Activated T-cell treated with anti-CD3 and anti-CD28 coated beads for 4 hours (primary cell): ENCODE measurements at places on chromosomes 4 and X.

- peak; percentile 7 for DNase-seq
These were observed 650.2 kb upstream of the DIPK2B start for GRCh38 chrX:45850775-45851433.

- no peak for DNase-seq
These were observed 1794.0 kb upstream of the PCDH7 start for GRCh38 chr4:28926156-28926555.

GRCh38 chrX:38379088-38379487 is 26.7 kb downstream of the OTC start:
- no peak for DNase-seq

DNA sequence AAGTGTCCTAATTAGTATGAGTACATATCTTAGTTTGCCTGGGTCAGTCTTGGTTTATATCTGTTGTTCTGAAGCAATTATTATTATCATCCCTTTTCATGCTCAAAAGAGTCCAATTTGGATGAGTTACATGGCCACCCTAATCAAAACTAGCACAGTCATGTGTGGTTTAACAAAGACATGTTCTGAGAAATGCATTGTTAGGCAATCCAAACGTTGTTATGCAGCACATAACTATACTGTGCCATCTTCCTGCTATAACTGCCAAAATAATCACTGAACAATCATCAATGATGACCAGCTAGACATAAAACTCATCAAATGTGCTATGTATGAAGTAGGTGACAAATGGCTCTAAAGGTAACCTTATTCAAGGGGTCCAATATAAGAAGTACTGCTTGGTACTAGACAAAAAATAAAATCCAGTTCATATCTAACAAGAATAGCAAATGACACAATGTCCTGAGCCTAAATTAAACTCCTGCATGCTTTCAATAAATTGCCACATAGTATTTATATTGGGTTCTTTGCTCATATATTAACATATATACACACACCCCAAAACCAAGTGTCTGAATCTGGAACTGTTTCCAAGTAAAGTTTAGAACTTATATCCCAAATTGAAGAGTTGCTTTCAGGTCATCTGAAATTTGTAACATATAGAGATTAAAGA is 41.9 kb downstream of the CNOT6L start:
- DNase-seq, result no peak

DNA sequence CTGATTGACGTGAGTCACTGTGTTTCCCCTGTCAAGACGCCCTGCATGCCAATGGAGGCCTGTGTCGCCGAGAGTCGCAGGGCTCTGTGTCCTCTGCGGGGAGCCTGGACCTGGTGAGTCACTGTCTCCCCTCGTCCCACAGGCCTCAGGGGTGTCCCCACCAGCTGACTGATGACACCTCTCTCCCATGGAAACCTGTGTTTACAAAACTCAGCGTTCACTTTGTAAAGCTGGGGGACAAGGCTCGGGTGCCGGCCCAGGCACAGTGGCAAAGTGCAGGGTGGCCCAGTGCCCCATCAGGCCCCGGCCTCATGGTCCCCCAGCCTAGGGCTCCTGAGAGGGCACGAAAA is 21.2 kb upstream of the HGFAC start:
- no peak for DNase-seq

- DNase-seq, result no peak
These were observed 122.6 kb upstream of the PLAC1 start for GRCh38 chrX:134780908-134781307.

- DNase-seq, result no peak
These were observed 17.1 kb downstream of the GAK start for GRCh38 chr4:915041-915474.

GRCh38 chr4:38119668-38120385 is 159.6 kb downstream of the PTTG2 start:
- no peak for DNase-seq

DNA sequence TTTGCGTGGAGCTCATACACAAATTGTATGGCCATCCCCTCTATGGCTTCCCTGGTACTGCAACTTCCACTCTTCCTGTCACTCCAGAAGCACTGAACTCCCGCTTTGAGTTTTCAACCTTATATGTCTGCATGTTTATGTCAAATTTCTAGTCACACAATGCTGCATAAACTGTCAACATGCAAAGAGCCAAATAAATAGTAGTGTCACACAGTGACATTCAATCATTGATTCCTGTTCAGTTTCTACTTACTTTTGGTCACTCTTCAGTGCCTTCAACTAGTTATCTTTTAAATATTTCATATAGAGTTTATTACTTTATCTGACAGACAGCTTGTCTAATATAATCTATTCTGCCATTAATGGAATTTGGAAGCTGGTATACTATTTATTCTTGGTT is 149.3 kb downstream of the SPANXN1 start:
- DNase-seq, result no peak

DNA sequence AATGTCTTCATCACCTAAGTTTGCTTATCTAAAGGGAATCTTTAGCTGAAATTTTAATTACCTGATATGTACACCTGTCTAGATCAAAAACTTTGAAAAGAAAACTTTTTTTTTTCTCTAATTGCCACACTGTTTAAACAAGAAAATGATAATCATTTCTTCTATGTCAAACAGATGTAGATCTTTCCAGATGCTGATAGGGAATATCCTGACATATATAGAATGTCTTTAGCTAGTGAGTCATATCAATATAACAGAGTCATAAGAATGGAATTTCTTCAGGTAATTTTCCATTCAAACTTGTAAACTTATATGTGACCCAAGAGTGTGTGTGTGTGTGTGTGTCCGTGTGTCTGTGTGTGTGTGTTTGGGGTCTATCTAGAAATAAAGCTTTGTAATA is 271.9 kb downstream of the GPM6A start:
- DNase-seq, result no peak

DNA sequence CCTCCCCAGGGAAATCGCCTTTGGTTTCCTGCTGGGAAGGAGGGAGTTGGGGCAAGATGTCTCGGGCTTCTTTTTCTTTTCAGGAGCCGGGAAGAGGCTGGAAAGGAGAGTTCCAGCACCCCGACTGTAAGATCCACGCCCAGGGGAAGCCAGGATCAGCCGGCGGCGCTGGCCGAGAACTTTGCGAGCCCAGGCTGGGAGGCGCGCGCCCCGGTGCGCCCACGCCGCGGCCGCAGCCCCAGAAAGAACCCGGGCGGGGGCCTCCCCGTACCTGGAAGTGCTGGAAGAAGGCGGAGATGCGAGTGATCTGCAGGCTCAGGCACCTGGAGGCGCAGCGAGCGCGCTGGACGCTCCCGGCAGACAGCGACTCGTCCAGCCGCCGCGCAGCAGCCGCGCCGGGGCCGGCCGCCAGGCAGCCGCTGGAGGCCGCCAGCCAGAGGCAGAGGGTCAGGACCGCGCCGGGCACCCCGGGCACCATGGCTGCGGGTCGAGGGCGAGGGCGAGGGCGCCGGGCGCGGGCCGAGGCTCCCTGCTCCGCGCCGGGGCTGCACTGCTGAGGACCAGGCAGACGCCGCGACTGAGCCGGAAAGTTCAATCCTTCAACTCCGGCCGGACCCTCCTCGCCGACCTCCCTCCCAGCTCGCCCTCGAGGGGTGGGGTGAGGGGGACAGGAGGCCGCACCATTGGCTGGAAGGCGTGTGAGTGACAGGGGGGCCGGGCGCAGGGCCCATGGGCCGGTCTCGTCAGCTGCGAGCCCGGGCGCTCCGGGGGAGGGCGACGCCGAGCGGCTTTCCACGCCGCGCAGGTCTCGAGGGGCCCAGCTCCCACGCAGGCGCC is at the start of gene ANOS1:
ANOS1 (minus strand) TSS at position 579 of the 837 bp plus-strand sequence; CDS start at position 478, 101 bp downstream.
- DNase-seq, result no peak

GRCh38 chr4:99968330-99968729 is 18.3 kb upstream of the H2AZ1 start:
- DNase-seq, result no peak

- DNase-seq, result no peak
These were observed 463.0 kb upstream of the CPEB2 start for GRCh38 chr4:14539246-14539645.

- no peak for DNase-seq
These were observed 6.7 kb downstream of the SUV39H1 start for GRCh38 chrX:48703228-48703627.

DNA sequence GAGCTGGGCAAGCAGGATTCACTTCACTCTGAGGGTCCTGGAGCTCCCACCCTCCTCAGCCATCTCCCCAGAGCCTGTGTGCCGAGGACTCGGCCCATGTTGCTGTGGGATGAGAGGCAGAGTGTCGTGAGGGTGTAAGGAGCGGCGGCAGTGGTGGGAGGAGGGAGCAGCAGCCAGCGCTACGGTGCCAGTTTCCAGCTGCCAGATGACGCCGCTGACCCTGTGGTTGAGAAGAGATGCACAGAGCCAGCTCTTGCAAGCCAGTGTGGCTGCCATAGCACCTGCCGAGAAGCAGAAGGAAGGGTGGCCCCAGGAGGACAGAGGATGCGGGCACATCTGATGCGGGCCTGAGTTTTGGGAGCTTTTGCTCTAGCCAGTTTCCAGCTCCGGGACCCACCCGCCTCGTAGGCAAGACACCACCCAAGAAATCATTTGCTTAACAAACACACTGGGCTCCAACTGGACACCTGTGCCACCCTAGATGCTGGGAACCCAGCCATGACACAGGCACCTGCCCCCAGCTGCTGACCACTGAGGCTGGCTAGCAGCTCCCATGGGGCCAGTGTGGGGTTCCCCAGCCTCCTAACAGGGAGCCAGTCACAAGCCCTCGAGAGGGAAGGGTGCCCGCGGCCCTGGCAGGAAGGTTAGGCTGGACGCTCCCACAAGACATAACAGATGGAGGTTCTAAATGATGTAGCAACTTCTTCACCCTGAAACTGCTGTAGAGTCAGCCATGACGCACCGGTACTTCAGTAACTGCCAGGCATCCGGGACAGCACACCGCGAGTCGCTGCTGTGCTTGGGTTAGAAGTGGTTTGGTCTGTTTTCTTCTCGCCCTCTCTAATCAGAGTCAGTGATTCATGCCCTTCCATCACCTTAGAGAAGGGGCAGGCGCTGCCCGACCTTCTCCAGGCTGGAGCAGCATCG is 8.9 kb downstream of the MSANTD1 start:
- DNase-seq, result no peak

GRCh38 chr4:76723924-76724323 is 174.0 kb downstream of the SOWAHB start:
- no peak for DNase-seq

DNA sequence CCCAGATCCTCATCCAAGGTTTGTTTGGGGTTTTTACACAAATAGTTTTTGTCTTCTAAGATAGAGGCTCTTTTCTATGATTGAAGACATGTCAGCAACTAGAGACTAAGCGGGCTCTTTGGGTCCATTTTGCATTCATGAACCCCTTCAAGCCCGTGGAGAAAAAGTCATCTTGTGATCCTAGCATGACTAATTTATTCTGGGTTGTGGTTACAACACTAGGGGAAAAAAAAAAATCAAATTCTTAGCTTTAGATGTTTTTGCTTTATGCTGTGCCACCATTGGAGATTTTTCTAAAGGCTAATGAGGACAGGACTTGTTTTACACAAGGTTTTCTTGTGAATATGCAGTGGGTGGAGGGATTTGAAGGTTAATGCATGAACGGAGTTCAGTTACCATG is 440.0 kb downstream of the PCDH7 start:
- DNase-seq, result no peak

DNA sequence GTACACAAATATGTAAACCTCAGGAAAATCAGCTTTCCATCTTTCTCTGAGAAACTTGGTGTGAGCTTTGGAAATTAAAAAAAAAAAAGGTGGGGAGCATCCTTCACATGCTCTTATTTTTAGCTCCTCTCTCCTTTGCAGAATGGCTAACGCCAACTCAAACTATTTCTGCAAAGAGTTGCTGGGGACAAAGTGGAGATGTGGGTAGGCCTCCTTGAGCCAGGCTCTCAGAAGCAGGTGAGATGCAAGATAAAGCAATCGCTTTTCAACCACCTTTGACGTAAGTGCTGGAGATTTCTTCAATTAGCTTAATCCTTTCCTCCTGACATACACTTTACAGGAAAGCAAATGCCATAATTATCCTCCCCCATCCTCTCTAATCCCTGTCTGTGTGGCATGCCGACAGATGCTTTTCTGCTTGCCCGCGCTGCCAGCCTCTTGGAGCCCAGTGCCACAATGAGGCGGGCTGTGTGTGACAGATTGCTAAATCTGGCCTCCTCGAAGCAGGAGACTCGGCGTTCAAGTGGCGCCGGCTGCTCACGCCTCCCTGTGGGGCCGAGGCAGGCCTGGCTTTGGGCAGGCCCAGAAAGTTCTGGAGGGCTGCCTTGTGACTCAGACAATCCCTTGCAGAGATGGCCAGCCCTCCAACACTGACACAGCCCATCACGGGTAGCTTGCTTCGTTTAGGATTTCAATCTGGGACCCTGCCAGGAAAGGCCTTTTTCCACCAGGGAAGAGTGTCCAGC is 64.9 kb upstream of the SOD3 start:
- no peak for DNase-seq

DNA sequence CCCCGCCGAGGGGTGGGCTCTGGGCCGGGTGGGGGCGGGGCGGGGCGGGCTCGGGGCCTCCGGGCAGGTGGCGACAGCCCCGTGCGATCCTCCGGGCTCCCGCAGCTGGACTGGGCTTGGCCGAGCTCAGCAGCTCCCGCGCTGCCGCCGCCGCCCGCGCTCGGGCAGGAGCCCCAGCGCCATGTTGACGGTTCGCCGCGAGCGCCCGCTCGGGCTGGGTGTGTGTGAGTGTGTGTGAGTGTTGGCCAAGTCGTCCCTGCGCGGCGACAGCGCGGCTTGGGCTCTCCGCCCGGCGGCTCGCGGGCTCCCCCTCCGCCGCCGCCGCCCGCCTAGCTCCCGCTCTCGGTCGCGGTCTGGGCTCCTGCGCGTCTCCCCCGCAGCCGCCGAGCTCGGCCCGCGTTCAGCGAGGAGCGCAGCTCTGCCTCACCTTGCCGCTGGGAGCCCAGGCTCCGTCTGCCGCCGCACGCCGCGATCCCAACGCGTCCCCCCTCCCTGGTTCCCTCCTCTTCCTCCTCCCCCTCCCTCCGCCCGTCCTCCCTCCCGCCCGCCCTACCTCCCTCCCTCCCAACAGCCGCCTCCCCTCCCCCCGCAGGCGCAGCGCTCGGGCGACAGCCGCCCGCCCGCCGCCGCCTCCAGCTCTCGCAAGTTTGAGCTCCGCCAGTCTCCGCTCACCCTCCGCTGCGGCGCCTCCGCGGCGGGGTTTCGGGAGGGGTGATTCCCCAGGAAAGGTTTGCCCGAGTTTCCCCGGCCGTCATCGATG is at the start of gene BCOR:
BCOR (minus strand) TSS at position 455 of the 760 bp plus-strand sequence. CDS start 20,029 bp downstream, outside the sequence.
- no peak for DNase-seq

- peak; percentile 55 for DNase-seq
These were observed 37.8 kb upstream of the SLC9A7 start for GRCh38 chrX:46796574-46797191.

GRCh38 chrX:12973561-12974304 is 1.2 kb upstream of the TMSB4X start:
- DNase-seq, result no peak

DNA sequence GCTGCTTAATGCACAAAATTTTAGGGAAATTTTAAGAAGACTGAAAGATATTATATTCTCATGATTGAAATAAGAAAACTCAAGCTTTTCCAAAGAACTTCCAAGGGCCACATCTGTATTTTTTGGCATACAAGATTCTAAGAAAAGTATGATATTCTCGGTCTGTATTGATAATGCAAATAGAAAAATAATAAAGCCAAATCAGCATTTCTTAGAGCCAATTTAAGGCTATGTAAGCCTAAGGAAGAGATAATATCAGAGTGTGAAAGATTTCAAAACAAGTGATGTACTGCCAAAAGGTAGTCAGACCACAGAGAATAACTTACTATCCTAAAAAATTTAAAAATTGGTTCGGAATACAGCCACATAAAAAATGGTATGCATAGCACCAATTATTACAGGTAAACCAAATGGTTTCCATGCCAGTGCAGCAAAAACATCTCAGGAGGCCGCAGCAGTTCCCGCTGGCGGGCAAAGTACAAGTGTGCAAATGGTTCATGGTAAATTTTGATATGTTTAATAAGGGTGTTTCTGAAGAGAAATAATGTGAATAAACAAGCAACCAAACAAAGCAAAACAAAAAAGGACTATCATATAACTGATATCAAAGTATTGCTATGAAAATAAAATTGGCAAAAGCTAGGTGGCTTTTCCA is 35.2 kb upstream of the NAP1L5 start:
- no peak for DNase-seq
